ENCODE measurements at places on chromosomes 13 and 19.
A peak's percentile ranks its signal among the peaks of the same experiment; 100 is the strongest.

DNA sequence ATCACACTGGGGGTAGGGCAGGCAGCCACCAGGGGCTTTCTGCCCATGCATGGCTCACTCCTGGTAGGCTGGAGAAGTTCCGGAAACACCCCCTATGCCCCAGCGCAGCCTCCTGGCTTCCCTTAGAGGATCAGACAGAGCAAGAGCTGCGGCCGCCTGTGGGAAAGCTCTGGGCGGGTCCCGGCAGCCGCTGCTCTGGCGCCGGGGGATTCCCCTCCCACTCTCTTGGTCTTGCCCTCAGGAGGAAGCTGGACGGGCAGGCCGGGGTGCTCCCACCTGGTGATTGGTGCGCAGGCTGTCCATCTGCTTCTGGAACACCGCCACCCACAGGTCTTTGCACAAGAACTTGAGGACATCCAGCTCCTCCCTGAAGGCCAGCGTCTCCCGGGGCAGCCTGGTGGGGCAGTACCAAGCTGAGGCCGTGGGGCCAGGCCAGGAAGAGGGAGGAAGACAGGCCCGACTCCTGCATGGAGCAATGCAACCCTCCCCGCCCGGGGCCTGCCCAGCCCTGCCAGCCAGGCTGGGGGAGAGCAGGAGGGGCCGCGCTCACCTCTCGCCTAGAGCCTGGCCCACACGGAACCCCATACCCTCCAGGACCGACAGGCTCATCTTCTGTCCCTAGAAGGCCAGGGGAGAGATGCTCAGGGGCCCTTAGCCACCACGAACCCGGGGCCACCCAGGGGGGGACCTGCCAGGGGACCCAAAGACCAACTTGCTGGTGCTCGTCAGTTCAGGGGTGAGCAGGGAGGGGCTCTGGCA, 4.0 kb upstream of the NKPD1 start:
- DNase-seq: peak; percentile 27

- DNase-seq: no peak
Observed at GRCh38 chr19:32458500-32459123, 53.0 kb downstream of the DPY19L3 start.

DNA sequence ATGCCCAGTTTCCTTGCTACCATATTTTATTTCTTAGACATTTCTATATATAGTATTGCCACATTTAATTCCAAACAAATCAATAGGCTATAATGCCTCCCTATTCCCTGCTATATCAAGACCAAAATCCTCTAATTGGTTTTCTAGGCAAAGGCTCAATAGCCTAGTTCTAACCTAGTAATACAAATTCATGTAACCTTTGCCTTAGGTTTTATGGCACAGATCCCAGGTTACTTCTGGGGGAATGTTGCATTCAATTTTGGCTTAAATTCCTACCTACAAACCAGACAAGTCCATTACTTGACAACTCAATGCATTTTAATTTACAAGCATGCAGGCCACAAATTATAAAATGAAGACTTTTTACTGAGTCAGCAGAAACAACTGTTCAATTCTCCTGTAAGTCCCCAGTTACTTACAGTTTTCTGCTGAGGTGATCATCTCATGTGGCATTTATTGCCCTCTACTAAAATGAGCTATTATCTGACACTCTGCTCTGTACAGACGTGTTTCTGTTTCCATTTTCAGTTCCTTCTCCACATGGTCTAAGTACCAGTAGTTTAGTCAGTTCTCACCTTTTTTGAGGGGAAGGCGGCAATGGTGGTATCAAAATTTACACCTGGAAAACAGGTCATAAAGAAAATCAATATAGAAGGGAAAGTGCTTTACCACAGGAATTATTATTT, 11.7 kb downstream of the KCNRG start:
- no peak for DNase-seq

- DNase-seq: no peak
Observed at GRCh38 chr19:31470229-31470939, 121.1 kb upstream of the TSHZ3 start.

GRCh38 chr13:58953638-58954037, 1210.1 kb downstream of the DIAPH3 start:
- no peak for DNase-seq

Data from activated T-helper 1 cell treated with anti-CD3 and anti-CD28 coated beads, Interleukin-2, amount 50 U/mL, for 16 hours (primary cell).